ENCODE measurements at places on chromosomes 2 and 18.

GRCh38 chr2:57892920-57893319 lies 153.7 kb upstream of the VRK2 start:
- no peak for DNase-seq

GRCh38 chr18:5973099-5973498 lies 77.8 kb upstream of the TMEM200C start:
- DNase-seq, result no peak

DNA sequence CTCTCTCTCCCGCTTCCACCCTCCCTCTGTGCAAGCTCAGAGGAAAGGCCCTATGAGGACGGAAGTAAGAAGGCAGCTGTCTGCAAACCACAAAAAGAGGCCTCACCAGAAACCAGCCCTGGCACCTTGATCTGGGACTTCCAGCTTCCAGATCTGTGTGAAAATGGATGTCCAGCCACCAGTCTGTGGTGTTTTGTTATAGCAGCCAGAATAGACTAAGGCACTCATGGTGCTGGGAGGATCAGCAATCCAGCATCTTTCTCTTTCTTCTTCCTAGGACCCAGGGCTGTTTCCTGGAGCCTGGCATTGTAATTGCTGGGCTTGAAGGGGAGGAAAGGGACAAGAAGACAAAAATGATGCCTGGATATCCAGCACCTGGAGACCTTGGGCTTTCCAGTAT lies 122.5 kb downstream of the SOCS6 start:
- no peak for DNase-seq

- DNase-seq, result peak; percentile 98
Measured at GRCh38 chr18:47930931-47931717, 665 bp upstream of the SMAD2 start.

GRCh38 chr2:152473151-152473857 lies 138.3 kb downstream of the FMNL2 start:
- no peak for DNase-seq

DNA sequence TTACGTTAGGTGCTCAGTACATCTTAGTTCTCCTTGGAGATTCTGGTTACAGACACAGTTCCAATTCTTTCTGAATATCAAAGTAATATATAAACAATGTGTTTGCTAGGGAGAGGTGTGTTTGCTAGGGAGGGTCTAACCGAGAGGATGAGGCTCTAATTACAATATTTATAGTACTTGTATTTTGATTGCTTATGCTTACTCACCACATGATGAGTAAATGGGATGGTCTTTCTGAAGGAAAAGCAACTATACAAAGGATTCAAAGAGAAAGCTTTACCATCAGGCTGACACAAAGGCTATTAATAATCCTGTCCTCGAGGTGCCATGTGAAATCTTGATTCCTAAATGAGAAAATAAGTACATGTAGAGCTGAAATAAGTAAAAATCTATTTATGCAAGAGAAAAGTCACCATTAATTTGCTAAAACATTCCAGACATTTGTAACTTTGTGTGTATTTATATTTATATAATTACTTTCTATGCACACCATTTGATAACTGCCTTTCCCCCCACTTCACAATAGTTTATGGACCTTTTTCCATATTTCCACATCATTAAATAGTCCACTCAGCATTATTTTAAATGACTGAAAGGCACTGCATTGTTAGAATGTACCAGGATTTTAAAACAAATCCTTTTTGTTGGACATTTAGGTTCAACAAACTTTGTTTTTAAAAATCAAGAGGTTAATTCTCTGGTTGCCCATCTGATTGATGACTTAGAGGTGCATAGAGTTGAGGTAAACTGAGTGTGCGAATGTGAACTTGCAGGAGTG lies 94.5 kb upstream of the FN1 start:
- DNase-seq, result no peak

DNA sequence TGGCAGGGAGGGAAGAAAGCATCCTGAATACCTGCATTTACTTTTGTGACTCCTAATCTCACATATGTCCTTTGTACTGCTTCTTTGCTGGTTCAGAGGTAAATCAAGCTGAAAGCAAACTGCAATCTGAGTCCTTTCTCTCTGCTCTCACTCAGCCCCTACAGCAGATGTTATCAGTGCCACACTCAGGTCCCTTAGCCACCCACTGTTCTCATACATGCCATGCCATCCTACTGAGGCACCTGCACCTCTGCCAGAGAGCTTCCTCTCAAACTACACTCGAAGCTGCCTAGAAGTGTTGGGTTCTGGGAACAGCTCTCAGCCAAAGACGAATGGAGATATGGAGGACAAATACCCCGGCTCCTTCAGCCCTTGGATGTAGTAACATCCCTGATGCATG lies 244.5 kb downstream of the TXNL1 start:
- no peak for DNase-seq

GRCh38 chr2:75194184-75194868 lies 5.0 kb downstream of the TACR1 start:
- DNase-seq, result no peak

DNA sequence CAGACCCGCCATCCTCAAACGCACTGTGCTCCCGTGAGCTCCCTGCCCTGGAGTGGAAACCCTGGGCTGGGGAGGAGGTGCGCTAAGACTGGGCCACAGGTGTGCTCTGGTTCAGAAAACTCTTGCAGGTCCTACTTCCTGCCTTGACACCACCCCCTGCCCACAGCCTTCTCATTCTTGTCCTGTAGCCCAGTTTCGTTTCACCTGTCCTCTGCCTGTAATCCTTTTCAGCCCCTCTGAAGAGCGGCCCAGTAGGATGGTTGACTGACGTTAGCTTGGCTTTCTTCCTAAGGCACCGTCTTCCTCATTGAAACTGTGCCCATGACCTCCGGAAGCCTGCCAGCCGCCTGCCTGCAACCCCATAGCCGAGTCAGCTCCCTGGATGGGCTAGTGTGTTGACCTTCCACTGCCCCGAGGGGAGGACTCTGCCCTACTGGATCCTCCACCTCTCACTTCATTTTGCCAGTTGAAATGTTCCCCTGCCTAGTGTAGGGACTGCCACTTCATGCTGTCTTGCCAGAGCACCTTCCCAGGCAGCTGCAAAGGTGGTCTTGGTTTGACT lies 116.9 kb downstream of the AGAP1 start:
- DNase-seq, result no peak

DNA sequence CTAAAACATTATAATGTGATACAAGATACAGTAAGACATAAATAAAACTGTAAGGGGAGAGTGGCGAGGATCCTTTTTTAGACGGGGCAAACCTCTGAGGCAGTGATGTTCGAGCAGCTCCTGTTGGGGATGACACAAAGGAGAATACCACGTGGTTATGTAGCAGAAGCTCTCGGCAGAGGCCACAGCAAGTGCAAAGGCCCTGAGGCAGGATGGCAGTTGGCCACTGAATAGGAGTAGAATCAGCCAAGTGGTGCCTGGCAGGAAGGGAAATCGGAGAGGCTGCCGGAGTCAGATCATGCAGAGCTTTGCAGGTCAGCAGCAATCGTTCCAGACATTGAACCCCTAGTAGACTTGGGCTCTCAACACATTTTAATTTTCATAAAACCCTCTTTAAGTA lies 19.1 kb downstream of the NOSTRIN start:
- DNase-seq, result no peak

DNA sequence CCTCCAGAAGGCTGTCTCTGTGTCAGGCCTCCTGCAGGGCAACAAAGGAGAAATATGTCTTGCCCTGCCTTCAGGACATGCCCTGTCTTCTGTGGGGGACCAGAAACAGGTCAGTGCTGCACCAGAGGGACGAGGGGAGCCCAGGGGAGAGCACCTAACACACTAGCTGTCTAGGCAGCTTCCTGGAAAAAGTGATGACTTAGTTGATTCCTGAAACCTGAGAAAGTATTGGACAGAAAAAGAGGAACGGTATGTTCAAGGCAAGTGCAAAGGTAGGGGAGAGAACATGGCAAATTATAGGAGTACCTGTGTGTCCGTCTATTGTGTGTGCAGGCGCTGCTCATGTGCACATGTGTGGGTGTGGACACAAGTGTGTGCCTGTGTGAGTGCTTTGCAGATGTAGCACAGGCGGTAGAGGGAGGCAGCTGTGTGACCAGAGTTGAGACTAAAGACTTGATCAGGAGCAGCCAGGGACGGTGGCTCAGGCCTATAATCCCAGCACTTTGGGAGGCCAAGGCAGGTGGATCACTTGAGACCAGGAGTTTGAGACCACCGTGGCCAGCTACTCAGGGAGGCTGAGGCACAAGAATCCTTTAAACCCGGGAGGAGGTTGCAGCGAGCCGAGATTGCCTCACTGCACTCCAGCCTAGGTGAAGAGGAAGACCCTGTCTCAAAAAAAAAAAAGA lies 119.5 kb downstream of the GYPC start:
- no peak for DNase-seq

DNA sequence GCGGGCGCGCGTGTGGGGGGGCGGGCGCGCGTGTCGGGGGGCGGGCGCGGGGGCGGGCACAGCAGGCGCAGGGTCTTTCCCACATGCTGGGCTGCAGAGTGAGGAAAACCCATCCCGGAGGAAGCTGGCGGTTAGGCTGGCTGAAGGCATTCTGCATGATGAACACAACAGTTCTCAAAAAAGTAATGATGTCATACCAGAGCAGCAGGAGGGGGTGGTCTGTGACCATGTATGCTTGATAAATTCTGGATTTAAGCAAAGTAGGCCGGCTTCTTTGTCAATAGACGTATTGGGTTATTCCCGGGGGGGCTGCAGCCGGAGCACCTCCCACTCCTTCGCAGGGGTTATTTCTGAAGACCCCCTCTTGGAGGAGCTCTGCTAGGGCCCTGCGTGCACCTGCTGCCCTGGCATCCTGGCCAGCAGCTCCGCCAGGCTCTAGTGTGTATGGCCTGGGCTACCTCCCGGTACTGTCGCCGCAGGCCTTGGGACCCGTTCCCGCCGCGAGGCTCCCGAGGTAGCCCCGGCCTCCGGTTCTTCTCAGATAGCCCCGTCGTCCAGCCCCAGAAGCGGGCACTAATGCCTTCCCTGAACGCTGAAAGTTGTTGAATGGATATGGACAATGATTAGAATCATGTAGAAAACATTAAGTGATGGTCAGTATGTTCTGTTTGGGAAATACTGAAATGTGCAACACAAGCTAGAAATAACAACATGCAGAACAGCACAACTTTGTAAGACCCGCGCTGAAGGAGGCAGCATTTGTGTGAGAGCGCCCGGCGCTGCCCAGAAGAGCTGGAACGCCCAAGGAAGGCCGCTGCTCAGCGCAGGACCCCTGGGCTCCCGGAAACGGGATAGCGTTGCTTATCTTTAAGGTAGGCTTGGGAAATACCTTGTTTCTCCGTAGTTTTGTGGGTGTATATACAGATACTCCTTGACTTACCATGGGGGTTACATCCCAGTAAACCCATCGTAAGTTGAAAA lies 101.4 kb upstream of the RAB6C start:
- peak; percentile 63 for DNase-seq

- DNase-seq, result no peak
Measured at GRCh38 chr2:240990726-240991377, 7.6 kb upstream of the SNED1 start.

GRCh38 chr2:9085353-9085752 lies 81.9 kb upstream of the MBOAT2 start:
- DNase-seq, result no peak

GRCh38 chr18:59512025-59512755 lies 153.1 kb upstream of the LMAN1 start:
- peak; percentile 60 for DNase-seq

GRCh38 chr2:206075113-206075512 lies 10.9 kb downstream of the INO80D start:
- no peak for DNase-seq

DNA sequence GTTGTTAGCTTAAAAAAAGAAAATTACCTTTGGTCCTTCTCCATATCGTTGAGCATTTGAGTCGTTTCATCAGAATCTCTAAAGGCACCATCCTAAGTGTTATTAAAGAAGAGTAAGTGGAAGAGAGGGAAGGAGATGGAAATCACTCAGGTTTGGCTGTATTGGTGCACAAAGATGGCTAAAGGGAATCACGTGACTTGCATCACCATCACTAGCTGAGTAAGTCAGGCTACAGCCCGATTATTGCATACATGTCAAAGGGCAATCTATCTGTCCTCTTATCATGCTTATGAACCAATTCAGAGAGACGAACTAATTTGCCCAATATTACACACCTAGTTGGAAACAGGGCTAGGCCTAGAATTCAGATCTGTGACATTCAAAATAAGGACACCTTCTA lies 137.6 kb downstream of the CMPK2 start:
- DNase-seq, result no peak

DNA sequence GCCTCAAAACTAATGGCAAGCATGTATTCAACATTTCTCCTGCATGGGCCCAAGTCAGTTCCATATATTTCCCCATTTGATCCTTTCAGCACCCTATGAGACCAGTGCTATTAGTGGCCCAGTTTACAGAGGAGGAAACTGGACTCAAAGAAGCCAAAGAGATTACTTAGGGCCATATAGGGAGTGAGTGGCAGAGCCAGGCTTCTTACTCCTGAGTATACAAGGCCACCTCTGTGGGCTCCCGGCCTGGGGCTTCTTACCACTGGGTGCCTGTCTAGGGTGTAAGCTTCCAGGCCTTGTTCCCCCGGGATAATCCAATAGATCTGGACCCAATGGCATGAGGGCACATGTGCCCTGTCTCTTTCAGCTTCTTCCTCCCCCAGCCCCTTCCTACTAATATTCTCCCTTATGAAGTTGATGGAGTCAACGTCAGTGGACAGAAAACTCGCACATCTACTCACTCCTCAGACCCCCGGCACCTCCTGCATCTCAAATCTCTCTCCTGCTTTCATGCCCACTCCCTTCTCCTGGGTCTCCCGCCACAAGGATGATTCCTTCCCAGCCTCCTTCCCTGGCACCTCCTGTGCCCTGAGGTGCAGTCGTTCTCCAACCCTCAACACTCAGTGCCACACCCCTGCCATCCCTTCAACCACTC lies 222.6 kb downstream of the ANAPC1 start:
- no peak for DNase-seq

Measured in NCI-H1105 (cell line).